ENCODE measurements at places on chromosomes 4 and X.

DNA sequence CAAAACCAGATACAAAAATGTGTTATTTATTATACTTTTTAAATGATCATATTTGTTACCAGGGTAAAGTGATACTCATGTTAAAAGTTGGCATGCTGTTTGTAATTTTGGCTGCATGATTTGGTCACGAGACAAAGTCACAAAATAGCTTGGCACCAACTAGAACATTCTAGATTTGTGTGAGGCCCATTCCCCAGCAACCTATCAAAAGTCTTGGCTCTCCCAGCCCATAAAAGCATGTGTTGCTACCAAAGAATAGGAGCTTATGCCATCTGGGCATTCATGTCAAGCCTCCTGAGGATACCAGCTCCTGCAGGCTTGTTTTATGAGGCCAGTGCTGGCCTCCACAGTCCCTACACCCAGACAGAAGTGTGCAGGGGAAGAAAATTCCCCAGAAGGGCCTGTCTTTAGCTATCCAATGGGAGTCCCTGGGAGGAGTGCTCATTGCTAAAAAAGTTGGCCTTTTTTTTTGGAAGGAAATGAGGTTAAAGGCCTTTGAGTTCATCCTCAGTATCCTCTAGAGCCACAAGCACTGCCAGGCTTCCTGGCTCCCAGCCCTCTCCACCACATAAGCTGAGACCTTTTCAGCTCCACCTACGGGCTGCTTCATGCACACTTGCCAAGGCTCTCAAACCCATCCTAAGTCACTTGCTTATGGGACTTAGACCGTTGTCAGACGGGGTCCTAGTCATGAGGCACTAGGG is 211.9 kb upstream of the EOLA2 start:
- DNase-seq, result no peak

DNA sequence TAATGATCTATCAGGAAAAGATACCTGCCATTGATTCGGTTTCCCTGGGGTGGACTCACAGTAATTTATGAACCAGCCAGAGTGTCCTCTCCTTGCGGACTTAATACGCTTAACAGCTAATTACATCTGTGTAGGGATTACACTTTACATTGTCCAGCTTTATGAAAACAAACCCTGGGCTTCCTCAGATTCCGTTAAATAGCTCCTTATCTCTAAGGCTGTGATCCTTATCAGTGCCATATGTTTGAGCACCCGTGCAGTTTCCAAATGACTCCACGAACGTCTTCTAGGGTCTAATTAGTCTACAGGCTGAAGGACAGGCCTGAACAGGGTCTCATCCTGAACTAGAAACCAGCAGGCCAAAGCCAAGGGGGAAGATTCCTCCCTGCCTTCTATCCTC is 56.9 kb downstream of the KDR start:
- DNase-seq, result no peak

GRCh38 chrX:88612870-88613329 is 134.1 kb upstream of the CPXCR1 start:
- DNase-seq, result no peak

DNA sequence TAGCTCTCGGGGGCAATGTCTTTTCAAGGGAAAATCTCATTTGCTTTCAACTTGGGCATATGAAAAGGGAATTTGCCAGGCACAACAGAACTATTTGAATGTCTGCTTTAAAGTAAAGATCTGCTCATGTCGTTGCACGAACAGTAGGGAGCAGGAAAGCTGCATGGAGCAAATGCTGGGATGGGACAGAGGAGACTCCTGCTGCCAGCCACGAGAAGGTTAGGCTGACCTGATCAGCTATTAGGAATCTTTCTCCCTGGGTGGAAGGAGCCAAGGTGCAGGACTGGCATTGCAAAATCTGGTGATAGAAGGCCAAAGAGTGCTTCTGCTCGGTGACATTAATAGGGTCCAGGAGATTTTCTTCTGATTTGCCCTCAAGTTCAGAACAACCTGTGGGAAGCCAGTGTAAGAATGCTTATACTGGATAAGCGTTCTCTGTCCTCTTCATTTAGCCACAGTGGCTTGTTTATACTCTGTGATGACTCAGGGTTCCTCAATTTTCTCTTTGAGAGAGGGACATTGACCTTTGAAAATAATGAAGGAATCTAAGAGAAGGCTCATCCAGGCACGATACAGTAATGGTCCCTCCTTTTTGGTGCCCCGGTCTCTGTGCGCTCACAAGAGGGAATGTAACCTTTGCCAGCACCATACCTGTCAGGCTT is 22.9 kb downstream of the FHL1 start:
- no peak for DNase-seq

DNA sequence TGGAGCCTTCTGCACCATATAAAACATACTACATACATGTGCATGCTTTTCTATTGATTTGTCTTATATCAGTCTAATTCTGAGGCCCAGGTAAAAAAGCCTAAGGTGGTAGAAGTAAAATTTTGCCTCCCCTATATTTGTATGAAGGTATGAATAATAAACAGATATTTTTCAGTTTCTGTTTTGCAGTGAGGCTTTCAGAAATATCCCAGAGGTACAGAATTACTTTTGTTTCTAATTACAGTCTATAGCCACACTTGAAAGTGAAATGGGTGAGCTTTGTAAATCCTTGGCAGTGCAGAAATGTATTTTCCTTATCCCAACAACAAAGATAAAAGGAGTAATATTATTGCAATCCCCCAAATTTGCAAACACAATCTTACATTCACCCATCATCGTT is 59.5 kb downstream of the DDX60 start:
- DNase-seq, result no peak

DNA sequence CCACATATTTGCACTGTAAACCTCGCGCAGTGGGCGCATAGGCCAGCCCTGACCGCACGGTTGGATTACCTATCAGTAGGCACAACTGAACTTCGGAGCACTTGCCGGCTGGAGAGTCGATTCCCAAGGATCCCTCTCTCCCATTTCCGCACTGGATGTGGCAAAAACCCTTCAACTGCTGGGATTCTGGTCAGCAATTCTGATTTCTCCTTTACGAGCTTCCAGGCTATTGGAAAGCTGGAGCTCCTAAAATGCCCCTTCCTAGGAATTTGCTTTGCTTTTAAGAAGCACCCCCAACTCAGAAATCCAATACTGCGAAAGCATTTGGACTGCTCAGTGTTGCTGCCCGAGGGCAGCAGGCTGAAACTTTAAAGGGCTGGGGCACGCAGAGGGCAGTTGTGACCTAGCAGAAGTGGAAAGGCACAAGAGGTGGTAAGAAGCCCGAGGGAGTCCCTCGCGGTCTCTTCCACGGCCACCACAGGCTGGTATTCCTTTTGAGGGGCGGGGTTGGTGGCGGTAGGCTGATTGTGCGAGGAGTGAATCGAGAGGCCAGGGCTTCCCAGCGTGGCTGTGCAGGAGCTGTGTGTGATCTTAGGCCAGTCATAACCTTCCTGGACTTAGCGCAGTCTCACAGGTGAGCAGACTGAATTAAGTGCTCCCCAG is 1.6 kb downstream of the ZAR1 start:
- no peak for DNase-seq

GRCh38 chr4:108303488-108304177 is 134.9 kb upstream of the LEF1 start:
- DNase-seq, result no peak

GRCh38 chr4:22190855-22191254 is 242.3 kb upstream of the KCNIP4 start:
- no peak for DNase-seq

DNA sequence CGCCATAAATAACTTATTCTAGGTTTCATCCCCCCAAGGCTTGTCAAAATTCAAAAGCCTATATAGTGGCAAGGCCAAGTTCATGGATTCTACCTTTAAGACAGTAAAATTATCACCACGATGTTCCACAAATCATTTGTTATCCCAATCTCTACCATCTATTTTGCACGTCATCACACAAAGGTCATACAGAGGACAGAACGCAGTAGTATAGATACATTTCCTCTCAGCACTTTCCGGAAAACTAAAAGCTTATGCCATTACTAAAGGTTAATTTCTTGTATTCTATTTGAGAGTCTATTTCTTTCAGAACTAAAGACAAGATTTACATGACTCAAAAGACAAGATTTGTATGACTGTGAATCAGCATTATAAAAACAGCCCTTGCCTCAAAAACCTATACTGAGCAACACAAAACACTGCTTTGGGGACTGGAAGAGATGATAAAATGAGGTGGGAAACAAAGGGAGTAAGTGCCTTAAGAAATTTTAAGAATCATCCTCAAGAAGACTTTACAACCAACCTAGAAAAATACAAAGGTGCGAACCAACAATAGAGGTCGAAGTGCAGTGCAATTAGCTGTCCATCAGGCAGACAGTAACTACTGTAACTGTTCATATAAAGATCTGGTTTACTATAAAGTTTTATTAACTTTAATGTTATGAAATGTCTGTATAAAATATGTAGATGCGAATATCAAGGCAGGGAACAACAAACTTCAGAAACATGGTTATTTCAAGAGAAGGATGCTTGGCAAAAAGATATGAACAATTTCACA is 7.6 kb downstream of the UBE2D3 start:
- peak; percentile 20 for DNase-seq

DNA sequence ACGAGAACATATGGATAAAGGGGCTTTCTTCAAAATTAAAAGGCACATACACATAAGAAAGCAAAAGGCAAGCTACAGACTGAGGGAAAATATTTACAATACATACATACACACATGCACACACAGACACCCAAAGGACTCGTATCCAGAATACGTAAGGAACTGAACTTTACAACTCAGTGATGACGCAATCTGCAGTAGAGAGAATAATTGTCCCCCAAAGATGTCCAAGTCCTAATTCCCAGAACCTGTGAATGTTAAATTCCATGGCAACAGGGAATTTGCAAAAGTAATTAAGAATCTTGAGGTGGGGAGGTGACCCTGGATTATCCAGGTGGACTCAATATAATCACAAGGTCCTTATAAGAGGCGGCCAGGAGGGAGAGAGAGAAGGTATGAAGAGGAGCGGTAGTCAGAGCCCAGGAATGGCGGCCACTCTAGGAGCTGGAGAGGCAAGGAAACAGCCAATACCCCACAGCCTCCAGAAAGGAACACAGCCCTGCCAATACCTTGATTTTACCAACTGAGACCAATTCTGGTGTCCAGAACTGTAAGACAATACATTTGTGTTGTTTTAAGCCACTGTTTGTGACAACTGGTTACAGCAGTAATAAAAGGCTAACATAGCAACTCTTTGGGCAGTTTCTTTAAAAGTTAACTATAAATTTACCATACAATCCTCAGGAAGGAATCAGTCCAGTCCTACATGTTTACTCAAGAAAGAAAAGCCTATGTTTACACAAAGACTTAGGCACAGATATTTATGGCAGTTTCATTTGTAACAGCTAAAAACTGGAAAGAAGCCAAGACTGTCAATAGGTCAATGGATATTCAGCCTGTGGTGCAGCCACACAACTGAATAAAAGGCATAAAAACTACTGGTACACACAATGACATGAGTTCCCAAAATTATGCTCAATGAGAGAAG is 27.3 kb upstream of the STS start:
- DNase-seq, result no peak

- DNase-seq, result no peak
Measured at GRCh38 chr4:158729716-158730559, 6.7 kb upstream of the PPID start.

DNA sequence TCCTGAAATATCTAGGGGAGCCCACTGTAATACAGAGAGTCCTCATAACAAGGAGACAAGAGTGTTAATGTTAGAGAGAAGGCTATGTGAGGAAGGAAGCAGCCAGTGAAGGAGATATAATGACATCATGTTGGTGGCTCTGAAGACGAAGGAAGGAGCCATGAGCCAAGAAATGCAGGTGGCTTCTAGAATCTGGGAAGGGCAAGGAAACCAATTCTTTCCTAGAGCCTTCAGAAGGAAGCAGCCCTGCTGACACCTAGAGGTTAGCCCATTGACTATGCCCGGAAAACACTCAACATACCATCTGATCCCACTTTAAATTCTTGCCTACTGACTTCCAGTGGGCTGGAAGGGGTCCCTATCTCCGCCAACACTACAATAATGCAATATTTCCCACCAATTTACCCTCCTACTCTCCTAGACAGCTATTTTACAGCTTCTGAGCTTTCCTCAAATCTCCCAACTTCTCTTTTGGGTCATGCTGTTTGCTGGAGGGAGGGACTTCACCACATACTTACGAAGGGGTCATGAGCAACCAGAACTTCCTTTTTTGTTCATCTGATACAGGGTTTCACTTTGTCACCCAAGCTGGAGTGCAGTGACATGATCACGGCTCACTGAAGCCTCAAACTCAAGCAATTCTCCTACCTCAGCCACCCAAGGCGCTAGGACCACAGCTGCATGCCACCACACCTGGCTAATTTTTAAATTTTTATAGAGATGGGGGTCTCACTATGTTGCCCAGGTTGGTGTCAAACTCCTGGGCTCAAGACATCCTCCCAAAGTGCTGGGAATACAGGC is 25.2 kb upstream of the G3BP2 start:
- DNase-seq, result no peak

DNA sequence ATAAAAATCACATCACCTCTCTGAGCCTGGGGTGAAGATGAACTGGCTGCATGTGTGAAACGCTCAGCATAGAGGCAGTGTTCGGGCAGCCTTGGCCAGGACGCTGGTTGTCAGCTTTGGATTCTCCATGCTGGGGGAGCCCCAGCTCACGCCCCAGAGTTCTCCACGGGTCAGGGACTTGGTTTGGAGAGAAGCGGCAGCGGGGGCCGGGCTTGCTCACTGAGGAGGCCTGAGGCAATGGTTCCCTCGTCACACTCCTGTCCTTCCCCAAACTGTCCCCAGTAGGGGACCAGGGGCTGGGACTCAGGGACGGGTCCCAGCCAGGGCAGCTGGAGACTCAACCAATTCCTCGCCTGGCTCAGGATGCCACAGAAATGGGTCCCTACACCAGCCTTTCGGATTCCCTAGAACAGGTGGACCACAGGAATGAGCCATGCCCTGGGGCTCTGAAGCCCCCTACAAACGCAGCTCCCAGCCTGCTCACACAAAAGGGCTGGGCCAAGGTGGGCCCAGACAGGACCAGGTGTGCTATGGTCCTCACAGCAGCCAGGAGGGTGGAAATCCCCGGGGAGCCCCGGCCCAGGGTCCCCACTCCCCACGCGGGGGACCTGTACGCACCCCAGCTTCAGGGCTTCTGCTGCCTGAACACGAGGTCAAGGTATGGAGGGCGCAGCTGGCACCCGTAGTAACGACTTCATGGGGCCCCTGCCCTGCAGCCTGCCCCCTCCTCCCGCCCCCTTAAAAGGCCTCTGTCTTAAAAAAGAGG is 1.4 kb downstream of the MXD4 start:
- no peak for DNase-seq

DNA sequence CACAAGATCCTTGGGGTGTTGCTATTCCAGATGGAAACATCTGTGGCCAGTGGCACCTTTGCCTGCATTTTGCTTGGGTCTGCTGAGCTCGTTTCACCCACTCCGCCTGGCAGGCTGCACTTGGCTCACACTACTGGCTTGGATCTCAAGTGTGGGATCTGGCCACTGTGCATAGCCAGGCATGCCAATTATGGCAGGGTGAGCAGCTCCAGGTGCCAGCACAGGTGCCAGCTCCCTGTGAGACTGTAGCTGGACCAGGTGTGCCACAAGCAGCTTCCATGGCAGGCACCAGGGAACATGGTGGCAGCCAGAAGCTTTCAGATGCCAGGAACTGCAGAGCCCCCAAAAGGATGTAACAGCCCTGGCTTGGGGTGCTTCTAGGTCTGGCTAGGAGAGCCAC is 463.8 kb upstream of the PABPC4L start:
- DNase-seq, result no peak

- peak; percentile 4 for DNase-seq
Measured at GRCh38 chrX:47958761-47959342, 44.9 kb downstream of the ZNF182 start.

GRCh38 chr4:53688186-53688790 is 97.0 kb upstream of the LNX1 start:
- DNase-seq, result no peak

GRCh38 chr4:3818371-3818770 is 52.2 kb downstream of the ADRA2C start:
- no peak for DNase-seq

Measured in T-helper 17 cell (primary cell).